ENCODE measurements at places on chromosomes 12 and 14.
A peak's percentile ranks its signal among the peaks of the same experiment; 100 is the strongest.

GRCh38 chr14:51818748-51819380 lies 41.5 kb upstream of the GNG2 start:
- no peak for DNase-seq

DNA sequence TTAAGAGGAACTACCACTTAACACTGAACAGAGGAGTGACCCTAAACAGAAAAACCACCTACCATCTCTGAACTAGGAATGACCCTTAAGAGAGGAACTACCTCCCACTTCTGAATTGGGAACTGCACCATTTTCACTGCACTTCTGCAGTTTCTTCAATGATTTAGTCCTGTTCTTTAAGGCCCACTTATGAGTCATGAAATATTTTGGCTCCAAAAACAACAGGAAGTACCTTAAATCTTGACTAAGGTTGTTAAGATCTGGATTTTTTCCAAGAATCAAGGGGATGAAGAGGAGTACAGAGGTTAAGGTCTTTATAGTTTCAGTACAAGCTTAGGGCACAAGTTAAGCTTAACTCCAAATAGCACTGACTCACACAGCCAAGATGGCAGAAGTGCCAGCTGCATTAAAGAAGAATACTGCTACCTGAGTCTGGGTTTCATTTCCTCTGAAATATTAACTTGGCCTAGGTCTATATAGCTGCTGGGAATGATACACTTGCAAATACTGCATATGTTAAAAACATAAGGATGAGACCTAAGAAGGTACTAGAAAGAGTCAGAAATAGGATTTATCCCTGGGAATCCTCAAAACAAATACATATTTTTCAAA lies 4.2 kb downstream of the NPC2 start:
- no peak for DNase-seq

GRCh38 chr14:77027538-77028383 lies 747 bp downstream of the IRF2BPL start:
- peak; percentile 54 for DNase-seq

- DNase-seq, result no peak
Measured at GRCh38 chr12:118637767-118638370, 261.5 kb downstream of the SUDS3 start.

- DNase-seq, result no peak
Measured at GRCh38 chr12:45231515-45232145, 15.7 kb downstream of the ANO6 start.

DNA sequence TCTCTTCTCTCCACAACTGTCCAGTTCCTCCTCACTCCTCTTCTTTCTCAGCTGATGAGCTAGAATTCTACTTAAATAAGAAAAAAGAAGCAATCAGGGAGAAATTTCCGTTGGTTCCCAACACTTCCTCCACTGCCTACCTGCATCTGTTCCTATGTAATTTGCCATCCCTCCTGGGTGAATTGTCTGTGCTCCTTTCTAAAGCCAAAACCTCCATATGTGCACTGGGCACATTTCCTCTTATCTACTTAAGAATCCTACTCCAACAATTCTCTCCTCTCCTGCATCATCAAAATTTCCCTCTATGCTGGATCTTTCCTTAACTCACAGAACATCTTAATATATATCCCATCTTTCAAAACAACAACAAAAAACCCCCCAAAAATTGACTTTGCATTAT lies 35.2 kb downstream of the GPR65 start:
- DNase-seq, result no peak

GRCh38 chr12:79191391-79191790 lies 326.8 kb downstream of the SYT1 start:
- DNase-seq, result no peak

GRCh38 chr12:120072472-120073249 lies 43.9 kb downstream of the RAB35 start:
- no peak for DNase-seq

GRCh38 chr14:90643982-90644670 lies 172.1 kb downstream of the TTC7B start:
- DNase-seq, result no peak

DNA sequence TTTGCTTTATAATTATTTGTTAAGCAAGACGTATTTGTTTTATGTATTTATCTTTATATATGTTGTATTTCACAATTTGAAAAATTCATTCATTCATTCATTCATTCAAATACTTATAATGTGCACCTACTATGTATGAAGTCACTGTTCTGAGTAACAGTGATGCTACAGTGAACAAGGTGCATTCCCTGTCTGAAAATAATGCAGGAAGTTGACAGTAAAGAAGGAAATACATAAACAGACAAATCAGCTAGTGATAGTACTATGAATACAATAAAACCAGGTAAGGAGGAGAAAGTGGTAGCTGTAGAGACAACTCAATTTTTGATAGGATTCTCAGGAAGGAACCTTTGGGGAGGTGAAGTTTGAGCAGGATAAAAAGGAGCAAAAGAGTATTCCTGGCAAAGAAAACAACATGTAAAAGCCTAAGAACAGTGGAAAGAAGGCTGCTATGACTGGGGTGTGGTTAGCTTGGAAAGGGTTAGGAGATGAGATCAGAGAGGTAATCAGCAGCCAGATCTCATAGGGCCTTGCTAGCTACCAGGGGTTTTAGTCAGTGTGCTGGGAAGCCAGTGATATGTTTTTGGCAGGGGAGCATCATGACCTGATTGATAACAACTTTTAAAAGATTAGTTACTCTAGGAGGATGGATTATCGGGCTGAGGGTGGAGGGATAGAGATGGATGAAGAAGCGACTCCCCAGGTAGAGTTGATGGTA lies 17.4 kb downstream of the BICDL1 start:
- peak; percentile 25 for DNase-seq

DNA sequence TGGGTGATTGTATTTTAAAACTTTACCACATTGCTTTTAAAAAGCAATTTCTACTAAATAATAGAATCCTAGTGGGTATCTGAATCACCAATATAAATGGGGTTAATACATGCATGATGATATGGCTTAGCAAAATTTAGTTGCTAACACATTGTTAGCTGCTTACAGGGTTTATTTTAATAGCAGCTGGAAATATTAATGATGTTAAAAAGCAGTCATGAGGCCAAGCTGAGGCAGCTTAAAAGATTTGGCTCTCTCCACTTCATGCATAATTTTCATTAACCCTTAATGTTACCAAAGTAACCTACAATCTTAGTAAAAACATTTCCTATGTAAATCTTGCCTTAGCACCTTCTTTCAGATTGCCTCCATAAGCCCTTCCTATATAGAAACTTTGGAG lies 49.2 kb upstream of the CNOT2 start:
- DNase-seq, result no peak

- DNase-seq, result no peak
Measured at GRCh38 chr12:604956-605355, 58.3 kb downstream of the NINJ2 start.

- no peak for DNase-seq
Measured at GRCh38 chr12:99529966-99530365, 117.6 kb upstream of the GARIN6 start.

DNA sequence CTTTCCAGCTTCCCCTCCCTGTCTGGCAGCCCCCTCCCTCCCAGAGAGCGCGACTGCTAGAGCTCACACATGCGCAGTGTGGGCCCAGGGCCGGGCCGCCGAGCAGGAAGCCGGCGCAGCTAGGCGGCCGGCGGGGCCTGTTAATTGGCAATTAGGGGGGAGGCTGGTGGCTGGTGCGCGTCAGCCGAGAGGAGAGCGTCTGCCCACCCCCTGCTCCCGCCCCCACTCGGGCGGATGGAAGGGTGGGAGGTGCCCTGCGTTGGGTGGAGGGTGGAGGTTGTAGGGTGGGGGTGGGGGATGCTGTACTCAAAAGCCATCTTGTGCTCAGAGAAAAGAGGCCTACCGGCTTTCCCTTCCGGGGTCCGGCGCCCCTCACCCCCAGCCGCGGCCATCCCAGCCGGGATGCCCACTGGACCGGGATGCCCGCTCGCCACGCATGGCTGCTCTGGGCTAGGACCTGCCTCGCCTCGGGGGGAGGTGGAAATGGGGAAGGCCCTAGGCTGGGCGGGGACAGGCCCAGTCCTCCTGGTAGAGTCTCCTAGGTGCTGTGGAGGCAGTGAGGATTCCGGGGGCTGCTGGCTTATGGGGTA lies 9.2 kb downstream of the HOXC8 start:
- DNase-seq, result peak; percentile 55

DNA sequence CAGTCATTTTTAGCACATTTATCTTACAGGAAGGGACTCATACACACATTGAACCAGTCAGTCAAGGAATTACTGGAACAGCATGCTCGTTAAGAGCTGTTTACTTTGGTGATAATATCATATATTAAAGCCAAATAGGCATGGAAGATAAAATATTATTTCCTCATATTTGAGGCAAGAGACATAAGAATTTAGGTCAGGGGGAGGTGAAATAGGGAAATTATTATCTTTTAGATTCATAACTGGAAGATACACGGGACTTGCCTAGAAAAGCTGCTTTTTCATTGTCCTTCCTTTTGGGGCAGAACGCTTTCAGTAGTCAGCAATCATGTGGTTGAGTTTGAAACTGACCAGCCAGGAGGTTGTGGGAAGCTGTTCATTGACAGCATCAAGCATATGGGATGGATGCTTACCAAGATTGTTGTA lies 72.5 kb downstream of the NTN4 start:
- no peak for DNase-seq

DNA sequence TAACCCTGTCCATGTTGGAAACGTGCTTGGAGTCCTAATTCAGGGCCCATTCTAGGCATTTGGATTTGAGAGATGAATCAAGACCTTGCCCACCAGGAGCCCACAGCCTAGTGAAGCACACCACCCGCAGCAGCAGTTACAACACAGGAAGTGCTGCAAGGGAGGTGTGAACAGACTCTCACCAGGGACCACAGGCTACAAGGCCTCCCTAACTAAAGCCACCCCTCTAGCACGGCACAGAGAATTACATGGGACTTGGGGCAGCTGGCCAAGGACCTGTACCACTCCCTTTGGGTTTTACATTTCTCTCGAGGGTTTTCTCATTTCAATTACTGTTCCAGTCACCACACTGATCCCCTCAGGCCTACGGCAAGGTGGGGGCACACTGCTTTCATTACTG lies 49.5 kb upstream of the FOXN3 start:
- DNase-seq, result no peak

GRCh38 chr14:51654533-51654845 lies 2.8 kb downstream of the FRMD6 start:
- DNase-seq, result no peak

DNA sequence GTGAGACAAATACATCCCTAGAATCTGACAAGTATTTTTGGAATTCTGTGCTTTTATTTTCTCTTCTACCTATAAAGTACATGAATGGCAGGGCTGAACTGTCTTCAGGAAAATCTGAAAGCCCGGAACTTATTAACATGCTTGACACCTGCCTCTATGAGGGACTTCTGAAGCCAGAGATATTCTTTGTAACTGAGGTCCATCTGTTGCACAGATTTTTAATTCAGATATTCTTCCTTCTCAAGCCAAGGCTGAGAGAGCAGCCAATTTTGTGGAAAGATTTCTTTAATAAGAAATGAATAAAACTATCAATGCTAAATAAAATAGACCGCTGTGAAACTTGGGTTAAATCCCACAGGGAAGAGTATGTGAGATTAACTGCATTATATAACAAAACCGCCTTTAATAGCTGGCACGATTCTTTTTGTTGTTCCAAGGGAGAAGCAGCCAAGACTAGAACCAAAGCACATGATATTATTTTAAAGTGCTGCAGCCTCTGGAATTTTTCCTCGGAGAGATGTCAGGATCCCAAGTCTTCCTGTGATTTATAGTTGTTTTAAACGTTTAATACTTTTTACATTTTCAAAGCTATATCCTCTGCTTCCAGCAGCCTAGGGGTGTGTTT lies 148.9 kb downstream of the CRADD start:
- DNase-seq, result no peak

DNA sequence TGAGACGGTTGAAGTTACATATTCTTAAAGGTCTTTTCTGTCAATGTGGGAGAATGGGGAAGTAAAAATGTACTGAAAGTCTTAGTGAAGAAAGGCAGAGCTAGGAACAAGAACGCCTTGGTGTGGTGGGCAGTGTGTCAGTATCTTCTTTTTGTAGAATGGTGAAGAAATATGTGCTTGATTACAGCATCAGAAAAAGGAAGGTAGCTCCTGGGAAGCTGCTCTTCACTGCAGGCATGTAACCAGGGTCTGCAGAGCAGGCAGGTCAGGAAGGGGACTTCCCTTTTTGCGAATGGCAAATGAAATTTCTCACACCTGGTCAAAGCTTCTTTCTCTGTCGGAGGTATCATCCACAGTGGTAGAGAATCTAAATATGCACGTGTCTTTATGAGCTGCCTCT lies 226.2 kb downstream of the ADAMTS20 start:
- no peak for DNase-seq

- DNase-seq, result peak; percentile 65
Measured at GRCh38 chr12:57240066-57240921, 10.7 kb downstream of the STAC3 start.

DNA sequence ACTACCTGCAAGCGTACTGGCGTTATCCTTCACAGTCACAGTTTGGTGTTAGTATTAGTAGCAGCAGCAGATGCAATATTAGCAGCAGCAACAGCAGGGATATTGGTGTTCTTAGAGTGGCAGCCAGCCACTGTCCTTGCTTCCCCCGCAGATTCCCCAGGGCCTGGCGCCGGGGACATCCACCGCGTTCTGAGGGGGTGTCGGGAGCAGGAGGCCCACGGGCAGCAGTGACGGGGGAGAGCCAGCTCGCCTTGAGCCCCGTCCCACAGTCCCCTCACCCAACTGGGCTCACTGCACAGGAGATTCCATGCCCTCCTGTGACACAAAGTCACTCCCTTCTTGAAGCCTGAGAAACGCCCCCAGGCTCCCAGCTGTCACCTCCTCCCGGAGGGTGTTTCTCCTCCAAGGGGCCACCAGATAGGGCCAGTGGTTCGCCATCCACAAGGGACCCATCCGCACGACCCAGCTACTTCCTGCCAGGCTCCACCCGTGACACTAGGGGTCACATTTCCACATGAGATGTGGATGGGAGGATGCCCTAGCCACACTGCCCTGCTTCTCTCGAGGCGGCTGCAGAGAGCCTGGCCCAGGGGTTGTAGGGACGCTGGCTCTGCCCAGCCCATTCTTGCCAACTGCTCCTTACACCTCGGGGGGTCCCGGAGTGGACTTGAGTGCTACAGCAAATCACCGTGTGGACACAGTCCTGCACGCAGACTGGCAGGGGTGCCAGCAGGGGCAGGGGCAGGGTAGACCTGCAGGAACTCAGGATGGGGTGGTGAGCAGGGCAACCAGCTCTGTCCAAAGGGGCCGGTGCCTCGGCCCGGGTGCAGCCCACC lies 123.1 kb downstream of the PIWIL1 start:
- no peak for DNase-seq

- DNase-seq, result no peak
Measured at GRCh38 chr12:5655120-5655519, 223.2 kb downstream of the NTF3 start.

GRCh38 chr12:21892341-21892740 lies 48.9 kb downstream of the ABCC9 start:
- DNase-seq, result no peak
